ENCODE measurements at places on chromosomes 16 and 17.

GRCh38 chr17:60604686-60605334, 4.8 kb downstream of the PPM1D start:
- DNase-seq = no peak

DNA sequence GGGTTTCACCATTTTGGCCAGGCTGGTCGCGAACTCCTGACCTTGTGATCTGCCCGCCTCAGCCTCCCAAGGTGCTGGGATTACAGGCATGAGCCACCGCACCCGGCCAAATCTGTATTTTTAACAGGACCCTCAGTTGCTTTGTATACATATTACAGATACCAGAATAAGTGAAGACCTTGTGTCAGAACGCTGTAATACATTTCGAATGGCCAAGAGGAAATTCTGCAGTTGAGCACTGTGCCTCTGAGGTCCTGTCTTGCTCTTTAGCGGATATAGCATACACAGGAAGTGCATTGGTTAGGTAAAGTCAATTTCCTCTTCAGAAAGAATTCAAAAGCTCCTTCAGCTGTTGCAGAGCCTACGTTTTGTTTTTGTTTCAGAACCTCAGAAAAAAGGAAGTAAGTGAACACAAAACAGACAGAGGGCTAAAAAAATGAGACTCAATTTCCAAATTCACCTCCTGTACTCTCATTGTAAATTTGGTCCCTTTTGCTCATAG, 15.7 kb downstream of the CRLF3 start:
- no peak for DNase-seq

- no peak for DNase-seq
These were observed 100.3 kb downstream of the C16orf95 start for GRCh38 chr16:87216841-87217275.

DNA sequence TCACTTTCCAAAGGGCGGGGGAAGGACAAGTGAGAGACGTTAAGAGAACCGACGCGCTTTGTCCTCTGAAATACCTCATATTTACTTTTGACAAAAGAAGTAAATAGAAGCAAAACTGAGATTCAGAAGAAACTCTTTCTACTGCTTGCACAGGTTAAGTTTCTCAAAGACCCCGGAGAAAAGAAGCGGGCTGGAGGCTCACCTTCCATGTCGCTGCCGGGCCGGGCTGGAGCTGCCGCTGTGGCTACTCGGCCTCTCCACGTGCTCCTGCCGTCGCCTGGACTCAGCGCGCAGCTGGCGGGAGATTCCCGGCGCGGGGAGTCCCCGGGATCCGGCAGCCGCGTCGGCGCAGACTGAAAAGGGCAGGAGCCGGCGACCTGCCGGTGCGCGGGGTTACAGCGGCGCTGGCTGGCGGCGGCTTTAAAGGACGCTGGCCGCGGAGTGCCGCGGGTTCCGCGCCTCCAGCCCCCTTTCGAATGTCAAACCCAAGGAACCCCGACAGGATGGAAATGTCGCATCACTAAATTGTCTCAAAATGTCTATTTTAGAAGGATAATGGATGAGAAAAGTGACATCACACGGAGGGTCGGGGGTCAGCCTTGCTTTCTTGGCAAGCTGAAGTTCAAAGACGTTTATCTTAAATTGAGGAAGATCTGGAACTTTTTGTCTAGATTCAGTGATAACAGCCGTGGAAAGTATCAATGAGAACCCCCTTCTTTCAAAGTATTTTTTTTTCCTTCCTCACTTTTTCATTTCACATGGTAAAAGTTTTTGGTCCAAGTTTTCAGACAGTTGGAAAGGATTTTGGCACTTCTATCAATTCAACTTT, at the start of gene IKZF3:
TSS of gene IKZF3 (minus strand) at position 395 of the 829 bp plus-strand sequence. CDS start at position 209, 186 bp downstream.
- peak; percentile 54 for DNase-seq

DNA sequence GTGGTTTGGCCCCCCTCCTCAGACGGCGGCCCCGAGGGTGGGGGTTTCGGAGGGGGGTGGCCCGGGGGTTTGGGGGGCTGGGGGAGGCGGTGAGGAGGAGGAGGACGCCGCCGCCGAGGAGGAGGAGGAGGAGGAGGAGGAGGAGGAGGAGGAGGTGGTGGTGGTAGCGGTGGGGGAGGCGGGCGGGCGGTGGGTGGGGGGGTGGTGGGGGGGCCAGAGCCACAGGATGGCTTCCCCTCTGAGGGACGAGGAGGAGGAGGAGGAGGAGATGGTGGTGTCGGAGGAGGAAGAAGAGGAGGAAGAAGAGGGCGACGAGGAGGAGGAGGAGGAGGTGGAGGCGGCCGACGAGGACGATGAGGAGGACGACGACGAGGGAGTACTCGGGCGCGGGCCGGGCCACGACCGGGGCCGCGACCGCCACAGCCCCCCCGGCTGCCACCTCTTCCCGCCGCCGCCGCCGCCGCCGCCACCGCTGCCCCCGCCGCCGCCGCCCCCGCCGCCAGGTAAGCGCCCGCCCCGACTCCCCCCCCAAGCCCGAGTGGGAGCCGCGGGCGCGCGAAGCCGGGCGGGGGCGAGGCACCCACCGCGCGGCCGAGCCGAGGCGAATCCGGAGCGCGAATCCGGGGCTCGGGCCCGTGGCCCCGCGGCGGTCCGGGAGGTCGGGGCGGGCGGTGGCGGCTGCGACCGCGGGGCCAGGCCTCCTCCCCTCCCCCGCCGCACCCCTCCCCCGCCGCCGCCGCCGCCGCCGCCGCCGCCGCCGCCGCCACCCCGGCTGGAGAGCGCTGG, 3.8 kb upstream of the CHD3 start:
- DNase-seq = no peak

DNA sequence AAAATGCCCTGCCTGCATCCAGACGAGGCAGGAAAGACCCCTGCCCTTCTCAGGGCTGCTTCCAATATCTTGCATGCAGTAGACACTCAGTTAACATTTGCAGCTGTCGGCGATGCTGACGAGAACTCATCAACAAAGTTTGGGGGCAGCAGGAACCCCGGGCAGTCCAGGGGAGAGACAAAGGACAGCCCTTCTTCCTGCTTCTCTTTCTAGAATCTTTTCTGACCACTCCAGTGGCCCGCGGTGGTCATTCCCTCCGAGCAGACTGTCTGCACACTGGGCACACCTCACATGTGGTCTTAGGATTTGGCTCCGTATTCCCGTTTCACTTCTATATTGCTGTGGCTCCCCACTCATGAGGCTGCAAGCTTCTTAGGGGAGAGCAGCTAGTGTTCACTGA, 31.0 kb upstream of the MFSD6L start:
- DNase-seq = no peak

DNA sequence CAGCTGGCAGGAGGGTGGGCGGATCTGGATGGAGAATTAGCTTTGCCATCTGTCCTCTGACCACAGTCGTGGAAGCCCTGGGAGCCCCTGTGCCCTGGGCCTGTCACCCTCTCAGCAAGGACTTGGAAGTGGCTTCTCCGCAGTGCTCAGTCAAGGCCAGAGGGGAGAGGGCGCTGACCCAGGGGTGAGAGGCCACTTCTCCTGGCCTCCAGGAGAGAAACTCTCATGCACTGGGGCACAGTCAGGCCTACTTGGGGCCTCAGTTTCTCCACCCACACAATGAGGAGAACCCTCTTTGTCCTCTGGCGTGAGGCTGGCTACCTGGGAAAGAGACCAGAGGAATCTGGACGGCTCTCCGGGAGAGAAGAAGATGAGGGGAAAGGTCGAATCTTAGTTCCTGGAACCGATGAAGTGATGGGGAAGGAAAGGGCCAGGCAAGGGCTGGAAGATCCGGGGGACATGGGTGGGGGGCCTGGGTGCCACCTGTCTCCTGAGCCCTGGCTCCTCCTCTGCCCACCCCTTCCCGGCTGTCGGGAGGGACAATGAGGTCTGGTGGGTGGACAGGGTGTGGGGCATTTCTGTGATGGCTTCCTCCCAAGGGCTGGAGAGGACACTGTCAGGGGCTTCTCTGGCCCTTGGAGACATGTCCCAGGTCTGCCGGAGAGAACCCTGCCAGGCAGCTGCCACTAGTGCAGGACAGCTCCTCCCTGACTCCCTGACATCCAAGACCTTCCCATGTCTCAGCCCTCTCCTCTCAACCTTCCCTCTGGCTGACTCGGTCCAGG, 9.0 kb upstream of the ARHGAP27 start:
- no peak for DNase-seq

- DNase-seq = peak; percentile 20
These were observed 8.5 kb downstream of the CHTF8 start for GRCh38 chr16:69123910-69124309.

- no peak for DNase-seq
These were observed 191.1 kb upstream of the TBX2 start for GRCh38 chr17:61208301-61209105.

- no peak for DNase-seq
These were observed 17.2 kb downstream of the NKD1 start for GRCh38 chr16:50565428-50565827.

DNA sequence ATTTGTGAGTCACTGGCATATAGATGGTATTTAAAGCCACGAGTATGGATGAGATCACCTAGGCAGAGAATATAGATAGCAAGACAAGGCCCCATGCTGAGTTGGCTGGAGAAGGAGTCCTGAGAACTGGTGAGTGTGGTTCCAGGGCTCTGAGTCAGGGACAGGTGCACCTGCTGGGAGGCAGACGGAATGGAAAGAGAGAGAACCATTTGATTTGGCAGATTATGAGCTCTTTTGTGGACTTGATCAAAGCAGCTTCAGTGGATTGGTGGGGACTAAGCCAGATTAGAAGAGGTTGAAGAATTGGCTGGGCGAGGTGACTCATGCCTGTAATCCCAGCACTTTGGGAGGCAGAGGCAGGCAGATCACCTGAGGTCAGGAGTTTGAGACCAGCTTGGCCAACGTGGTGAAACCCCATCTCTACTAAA, 4.3 kb upstream of the C16orf92 start:
- DNase-seq = no peak

DNA sequence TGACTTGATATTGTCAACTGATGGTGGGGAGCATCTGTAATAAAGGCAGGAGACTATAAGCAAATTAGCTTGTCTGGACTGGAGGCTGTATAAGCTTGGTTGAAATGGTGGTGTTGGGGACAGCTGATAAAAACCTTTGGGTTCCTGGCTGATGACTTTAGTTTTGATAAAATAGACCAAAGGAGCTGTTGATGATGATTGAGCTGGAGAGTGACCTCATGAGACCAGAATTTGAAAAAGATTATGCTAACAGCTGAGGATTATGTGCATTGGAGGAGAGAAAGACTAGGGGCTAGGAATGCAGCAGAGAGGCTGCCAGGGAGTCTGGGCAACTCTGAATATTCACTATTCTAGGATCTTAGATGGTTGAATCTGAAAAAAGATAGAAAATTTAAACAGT, 8.7 kb upstream of the CDC27 start:
- no peak for DNase-seq

DNA sequence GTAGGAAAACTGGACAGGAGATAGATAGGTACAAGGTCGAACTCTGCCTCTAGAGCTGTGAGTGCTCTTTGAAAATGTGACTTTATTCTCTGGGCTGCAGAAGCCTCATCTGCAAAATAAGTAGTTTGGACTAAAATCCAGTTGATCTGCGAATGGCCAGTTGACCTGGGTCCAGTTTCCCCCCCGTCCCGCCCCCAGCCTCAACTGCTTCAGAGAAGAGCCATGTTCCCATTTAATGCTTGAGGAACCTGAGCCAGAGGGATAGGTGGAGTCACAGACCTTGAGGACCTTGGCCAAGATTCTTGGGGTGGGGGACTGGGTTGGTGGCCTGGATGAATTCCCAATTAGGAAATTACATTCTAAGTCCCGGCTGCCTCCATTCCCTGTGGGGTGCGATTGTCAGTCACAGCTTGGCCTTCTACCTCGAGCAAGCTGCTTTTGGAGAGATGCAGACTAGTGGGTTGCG, 14.1 kb downstream of the TBX2 start:
- DNase-seq = no peak

GRCh38 chr16:57859331-57859730, 57.0 kb upstream of the KIFC3 start:
- peak; percentile 24 for DNase-seq

GRCh38 chr16:52578007-52578828, 31.3 kb upstream of the TOX3 start:
- DNase-seq = no peak

DNA sequence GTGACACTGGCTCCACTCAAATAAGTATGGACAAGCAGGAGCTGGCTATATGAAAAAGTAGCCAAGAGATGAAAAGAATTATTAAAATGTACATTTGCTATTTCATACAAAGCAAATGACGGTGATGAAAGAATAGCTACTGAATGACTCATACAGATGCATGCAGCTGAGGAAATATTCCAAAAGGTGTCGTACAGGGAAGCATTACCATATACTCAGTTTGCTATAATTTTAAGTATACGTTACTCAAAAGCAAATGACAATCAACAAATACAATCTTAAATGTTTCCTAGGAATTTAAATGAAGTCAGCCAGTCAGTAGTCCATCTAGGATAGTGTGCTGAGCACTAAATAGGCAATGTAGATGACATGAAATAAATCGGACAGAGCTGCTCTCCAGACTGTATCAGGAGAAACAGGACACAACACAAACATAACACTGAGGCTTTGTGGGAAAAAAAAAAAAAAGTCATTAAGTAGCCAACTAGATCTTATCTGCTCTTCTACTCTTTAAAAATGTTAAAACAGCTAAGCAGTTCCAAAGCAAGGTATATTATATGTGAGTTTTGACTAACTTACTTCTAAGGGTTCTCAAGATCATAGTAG, 65.0 kb downstream of the NCOR1 start:
- DNase-seq = no peak

- DNase-seq = no peak
These were observed 128.5 kb upstream of the HS3ST2 start for GRCh38 chr16:22685459-22685830.

DNA sequence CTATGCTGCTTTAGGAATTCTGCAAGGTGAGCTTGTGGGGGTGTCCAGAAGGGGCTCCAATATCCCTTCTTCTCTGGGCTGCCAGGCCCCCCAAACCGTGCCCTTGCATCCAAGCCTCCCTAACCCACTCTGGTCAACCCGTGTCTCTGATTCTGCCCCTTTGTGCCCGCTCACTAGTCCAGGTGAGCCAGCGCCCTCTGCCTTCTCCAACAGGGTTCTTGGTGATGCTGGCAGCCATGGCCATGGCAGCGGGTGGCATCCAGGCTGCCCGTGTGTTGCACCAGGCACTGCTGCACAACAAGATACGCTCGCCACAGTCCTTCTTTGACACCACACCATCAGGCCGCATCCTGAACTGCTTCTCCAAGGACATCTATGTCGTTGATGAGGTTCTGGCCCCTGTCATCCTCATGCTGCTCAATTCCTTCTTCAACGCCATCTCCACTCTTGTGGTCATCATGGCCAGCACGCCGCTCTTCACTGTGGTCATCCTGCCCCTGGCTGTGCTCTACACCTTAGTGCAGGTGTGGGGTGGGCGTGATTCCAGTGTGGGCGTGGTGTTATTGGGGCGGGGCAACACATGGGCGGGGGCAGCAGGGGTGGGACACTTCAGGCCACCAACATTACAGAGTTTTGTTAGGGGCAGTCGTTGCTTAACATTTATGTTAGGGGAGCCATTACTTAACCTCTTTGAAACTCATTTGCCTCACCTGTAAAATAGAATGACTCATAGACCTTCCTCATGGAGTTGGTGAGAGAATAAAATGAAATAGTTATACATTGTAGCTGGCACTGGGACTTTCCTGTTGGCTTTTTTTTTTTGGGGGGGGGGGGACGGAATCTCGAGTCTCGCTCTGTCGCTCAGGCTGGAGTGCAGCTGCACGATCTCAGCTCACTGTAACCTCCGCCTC, 31.4 kb downstream of the ANKRD40 start:
- no peak for DNase-seq

- no peak for DNase-seq
These were observed 100.6 kb upstream of the TOX3 start for GRCh38 chr16:52647588-52647987.

- DNase-seq = no peak
These were observed 13.1 kb upstream of the DUSP14 start for GRCh38 chr17:37476431-37477120.

- DNase-seq = no peak
These were observed 55.7 kb downstream of the IRX5 start for GRCh38 chr16:54986409-54986808.

Measured in NCI-H1417 treated with DMSO at 0.1 percent for 48 hours (cell line).